ENCODE measurements at places on chromosomes 5 and 9.

DNA sequence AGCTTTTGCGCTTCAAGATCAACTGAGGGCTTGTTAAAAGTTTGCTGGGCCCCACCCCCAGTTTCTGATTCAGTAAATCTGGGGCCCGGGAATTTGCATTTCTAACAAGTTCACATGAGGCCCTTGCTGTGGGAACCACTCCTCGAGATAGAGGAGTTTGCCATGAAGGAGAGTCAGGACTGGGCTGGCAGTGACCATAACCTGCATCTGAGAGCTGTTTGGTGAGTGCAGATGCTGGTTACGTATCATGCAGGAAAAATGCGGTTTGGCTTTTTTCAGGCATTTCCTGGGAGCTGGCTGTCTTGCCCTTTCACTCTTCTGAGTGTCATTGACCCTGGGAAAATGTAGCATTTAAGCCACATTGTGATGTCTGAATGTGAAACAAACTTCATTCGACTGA, 9.4 kb upstream of the ANGPTL2 start:
- no peak for DNase-seq

GRCh38 chr5:78326930-78327329, 32.4 kb upstream of the AP3B1 start:
- no peak for DNase-seq

DNA sequence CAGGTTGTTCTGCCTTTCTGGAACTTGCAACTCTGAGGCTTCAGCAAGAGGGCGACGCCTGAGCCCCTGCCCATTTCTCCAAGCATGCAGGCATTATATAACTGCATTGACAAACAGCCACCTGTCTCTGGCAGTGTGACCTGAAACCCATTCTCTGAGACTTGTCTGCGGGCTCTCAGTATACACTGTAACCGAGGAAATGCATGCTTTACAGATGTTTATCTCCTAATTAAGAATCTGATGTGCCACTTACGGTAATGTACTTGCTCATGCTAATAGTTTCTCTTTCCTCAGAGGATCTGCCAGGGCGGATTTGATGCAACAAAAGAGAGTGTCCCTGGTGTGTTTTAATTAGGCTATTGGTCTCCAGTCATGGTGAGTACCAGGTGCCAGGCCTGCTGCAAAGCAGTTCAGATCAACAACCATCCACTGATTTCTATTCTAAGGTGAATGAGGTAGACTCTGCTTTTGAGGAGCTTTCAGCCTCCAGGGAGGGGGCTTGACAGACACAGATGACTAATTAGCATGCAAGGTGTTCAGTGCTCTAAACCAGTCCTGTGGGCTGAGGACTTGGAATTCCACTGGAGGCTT, 593.7 kb upstream of the KLF4 start:
- no peak for DNase-seq

DNA sequence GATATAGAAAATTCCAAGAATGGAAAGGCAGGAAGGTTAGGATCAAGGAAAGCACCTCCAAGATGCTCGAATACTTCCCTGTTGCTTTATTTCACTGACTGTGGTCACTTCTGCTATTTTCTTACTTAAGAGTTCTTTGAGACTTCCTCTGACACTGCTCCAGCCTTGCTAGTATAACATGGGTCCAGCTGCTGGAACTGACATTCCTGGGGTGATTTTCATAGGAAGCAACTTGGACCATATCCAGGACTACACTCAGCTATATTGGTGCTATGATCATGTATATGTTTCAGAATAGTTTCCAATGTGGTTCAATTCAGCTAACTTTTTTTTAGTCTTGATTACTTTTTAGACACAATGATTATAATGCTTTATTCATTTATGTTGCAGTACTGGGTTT, 81.6 kb upstream of the CKMT2 start:
- no peak for DNase-seq

GRCh38 chr9:90219548-90220118, 423.0 kb downstream of the DIRAS2 start:
- no peak for DNase-seq

All from activated CD4-positive, alpha-beta T cell treated with anti-CD3 and anti-CD28 coated beads, Interleukin-2, amount 50 U/mL, for 4 hours (primary cell).